ENCODE measurements at places on chromosomes 2 and 18. TPM values are rescaled to one million over a fixed set of nuclear protein-coding genes. Genes with fewer than 3 reads are reported as not detected.
A peak's percentile ranks its signal among the peaks of the same experiment; 100 is the strongest.

AGAP1 gene
- total RNA-seq = 47.2 TPM

GRCh38 chr2:119758881-119759450 lies 756 bp upstream of the PTPN4 start:
- DNase-seq = no peak

GRCh38 chr2:74130211-74130995 lies 17.3 kb downstream of the BOLA3 start:
- DNase-seq = no peak

SERPINB12 gene
- total RNA-seq = not detected

- DNase-seq = peak; percentile 47
Observed at GRCh38 chr18:46333431-46334135, 229.4 kb downstream of the HAUS1 start.

DNA sequence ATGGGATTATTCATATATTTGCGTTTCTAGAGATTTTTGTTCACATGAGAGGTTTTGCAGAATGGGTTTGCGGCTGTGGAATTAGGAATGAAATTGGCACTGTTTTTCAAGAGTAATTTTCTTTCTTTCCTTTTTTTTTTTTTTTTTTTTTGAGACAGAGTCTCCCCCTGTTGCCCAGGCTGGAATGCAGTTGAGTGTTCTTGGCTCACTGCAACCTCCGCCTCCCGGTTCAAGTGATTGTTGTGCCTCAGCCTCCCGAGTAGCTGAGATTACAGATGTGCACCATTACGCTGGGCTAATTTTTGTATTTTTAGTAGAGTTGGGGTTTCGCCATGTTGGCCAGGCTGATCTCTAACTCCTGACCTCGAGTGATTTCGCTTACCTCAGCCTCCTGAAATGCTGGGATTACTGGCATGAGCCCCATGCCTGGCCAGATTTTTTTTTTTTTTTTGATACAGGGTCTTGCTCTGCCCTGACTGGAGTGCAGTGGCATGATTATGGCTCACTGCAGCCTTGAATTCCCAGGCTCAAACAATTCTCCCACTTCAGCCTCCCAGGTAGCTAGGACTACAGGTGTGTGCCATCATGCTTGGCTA lies 65.3 kb downstream of the MIB1 start:
- no peak for DNase-seq

- DNase-seq = no peak
Observed at GRCh38 chr18:54257015-54257414, 12.3 kb upstream of the POLI start.

All from progenitor cell of endocrine pancreas (in vitro differentiated cells).